ENCODE measurements at places on chromosomes 1 and 21.

GRCh38 chr1:15083578-15083977, 70.0 kb upstream of the TMEM51 start:
- DNase-seq = no peak

GRCh38 chr1:56639211-56639610, 5.9 kb upstream of the PRKAA2 start:
- DNase-seq = no peak

DNA sequence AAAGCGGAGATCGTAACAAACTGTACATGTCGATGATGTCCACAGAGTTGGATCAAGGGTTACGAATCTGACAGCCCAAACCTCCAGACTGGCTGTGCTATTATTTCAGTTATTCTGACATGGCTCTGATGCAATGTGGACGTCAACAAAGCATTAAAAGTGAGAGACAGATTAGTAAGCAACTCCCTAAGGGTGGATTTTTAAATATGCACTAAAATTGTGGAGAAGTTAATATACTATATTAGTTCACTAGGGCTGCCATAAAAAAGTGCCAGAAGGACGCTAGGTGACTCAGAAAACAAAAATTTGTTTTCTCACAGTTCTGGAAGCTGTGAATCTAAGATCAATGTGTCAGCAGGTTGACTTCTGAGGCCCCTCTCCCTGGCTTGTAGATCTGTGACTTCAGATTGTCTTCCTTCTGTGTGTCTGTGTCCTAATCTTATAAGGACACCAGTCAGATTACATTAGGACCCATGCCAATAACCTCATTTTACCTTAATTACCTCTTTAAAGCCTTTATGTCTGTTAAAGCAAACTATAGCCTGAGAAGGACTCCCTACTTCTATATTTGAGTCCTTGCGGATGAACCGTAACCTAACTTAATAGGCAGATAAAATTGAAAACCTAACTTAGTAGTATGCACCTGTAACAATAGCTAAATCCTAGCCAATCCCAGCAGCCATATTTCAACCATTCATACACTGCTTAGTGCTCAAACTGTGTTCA, 66.0 kb upstream of the BACH1 start:
- DNase-seq = no peak

- DNase-seq = no peak
Observed at GRCh38 chr1:219085082-219085481, 88.6 kb upstream of the LYPLAL1 start.

GRCh38 chr1:166164995-166165660, 1.7 kb downstream of the FAM78B start:
- DNase-seq = peak; percentile 71

DNA sequence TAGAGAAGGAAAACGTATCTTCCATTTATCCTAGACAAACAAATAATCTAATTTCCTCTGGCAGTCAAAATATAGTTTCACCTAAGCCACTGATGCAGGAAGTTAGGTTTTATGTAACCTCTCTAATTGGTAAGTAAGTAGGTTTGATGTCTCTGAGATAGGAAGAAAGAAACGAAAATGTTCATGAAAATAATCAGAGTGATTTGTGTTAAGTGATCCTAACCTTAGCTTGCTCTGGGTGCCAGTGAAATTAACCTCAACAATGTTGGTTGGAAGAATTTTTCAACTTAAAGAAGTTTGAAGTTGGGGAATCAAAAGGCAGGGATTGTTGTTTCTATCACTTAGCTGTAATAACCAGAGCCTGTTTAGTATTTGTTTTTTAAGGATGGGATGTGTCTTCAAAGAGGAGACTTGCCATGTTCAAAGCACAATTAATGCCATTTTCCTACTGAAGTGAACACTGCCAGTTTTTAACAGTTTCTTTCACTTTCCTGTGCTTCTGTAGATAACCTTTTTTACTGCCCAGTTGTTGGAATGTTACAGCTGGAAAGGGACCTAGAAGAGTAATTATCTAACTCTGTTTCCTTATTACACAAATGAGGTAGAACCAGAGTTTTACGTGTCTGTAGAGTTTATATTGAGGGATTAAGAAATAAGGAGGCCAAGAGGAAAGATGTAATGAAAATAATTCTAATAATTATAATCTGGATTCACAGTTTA, 18.4 kb downstream of the HIPK1 start:
- no peak for DNase-seq

GRCh38 chr1:18142969-18143368, 35.4 kb downstream of the IGSF21 start:
- no peak for DNase-seq

- no peak for DNase-seq
Observed at GRCh38 chr1:178277793-178278530, 184.1 kb downstream of the RASAL2 start.

DNA sequence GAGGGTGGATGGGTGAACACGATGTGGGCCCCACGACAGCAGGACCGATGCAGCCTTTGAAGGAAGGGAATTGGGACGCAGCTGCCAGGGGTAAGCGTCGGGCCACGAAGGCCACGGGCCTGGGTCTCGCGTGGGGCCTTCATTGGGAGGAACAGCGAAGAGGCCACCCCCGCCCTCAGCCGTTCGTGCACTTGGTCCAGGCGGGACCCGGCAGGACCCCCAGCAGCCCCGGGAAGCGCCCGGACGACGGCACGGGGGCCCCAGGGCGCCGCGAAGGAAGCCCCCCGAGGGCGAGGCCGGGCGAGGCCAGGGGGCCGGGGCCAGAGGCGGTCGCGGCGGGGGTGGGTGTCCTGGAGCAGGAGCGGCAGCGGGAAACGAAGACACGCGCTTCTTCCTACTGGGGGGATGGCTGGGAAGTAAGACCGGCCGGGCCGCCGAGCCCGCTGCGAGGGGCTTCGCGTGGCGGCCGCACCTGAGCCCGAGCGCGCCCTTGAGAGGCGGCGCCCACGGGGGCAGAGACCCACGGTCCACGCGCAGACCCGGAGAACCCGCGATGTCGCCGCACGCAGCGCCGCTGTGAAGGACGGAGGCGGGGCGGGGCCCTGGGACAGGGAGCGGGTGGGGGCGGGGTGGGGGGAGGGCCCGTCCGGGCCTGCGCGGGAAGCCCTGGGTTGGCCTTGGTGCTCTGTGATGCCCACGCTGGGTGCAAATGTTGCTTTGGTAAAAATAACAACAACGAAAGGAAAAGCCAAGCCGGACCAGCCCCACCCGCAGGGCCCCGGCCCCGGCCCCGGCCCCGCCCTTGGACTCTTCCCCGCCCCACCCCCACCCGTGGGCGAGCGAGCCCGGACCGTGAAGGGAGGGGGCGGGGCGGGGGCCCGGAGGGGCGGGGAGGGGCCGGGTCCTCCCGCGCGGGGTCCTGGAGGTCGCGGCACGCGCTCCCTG, 56.0 kb upstream of the ADARB1 start:
- DNase-seq = no peak

DNA sequence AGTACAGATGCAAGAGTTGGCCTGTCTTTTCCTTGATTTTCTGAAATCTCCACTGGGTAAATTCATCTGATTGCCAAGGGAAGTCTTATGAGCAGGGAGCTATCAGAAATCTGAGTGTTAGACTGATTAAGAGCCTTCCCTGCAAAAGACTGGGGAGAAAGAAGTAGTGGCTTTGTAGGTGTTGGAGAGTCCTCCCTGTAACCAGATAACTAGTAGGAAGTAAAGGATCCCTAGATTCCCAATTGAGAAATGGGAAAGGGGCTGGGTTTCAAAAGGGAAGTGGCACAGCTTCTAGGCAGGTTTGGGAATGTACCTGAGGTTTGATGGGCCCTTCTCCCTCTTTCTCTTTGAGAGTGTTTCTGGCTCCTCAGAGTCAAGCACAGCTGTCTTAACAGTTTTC, 2.1 kb downstream of the TLCD4 start:
- DNase-seq = no peak

DNA sequence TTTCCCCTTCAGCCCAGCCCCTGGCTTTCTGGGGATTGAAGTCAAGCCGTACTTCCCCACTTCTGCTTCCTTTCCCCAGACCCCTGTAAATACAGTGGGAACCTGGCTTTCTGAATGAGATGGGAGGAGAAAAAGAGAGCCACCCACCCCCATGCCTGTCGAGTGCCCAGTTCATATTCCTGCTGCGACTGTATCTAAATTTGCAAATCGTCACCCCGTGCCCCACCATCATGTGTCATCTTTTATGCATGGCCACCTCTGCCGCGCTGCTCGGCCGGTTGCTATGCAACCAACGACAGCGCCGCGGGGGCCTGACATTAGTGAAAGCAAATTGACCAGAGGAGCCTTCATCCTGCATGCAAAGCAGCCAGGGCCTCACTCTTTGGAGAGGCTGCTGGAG, 143.0 kb downstream of the ELAVL4 start:
- DNase-seq = peak; percentile 68

DNA sequence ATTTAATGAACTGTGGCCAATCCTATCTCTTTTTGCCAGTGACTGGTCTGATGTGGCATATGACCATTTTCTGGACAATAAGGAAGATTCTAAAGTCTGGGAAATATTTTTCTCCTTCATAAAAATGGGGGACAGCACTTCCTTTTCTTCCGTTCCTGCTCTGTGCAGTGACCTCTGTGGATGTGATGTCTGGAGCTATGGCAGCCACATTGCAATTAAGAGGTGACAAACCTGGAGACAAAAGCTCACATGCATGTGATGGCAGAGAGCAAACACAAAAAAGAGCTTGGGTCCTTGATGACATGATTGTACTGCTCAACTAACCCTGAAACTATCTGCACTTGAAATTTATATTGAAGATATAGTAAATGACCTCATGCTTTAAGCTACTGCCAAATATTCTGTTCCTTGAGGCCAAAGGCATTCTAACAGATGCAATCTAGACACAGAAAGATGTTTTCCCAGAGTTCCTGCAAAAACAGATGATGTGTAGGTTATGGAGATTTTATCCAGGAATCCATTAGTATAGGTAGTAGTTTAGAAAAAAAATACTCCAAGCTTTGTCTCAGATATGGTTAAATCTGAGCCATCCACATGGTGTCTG, 2.2 kb upstream of the MAGI3 start:
- DNase-seq = no peak

GRCh38 chr1:169059421-169059820, 47.1 kb upstream of the ATP1B1 start:
- no peak for DNase-seq

- DNase-seq = no peak
Observed at GRCh38 chr1:87449348-87449963, 120.8 kb downstream of the LMO4 start.

GRCh38 chr1:21680918-21681317, 11.8 kb upstream of the RAP1GAP start:
- DNase-seq = no peak

- no peak for DNase-seq
Observed at GRCh38 chr21:36747041-36747814, 48.3 kb downstream of the SIM2 start.

- no peak for DNase-seq
Observed at GRCh38 chr1:6506210-6507036, 15.0 kb upstream of the PLEKHG5 start.

DNA sequence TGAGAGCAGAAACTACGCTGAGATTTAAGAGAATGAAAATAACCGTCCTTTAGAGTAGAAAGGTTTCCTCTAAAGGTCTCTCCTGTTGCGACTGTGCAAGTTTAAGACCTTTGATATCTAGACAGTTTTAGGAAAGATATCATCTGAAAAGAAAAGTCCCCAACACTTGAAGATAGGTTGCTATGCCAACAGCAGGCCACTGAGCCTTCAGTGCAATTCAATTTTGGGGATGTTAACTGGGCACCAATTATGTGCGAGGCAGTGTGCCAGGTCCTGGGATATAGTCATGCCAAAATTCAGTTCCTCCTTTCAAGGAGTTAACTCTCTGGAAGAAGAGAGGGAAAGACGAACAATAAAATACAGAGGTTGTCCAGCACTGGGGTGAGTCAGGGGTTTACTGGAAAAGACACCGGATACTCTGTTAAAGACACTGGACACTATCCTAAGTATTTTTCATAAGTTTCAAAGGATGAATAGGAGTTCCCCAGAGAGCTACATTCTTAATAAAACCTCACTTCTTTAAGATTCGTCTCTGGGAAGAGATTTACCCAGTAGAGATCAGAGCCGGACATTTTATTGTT, 25.5 kb upstream of the ZNF281 start:
- no peak for DNase-seq

DNA sequence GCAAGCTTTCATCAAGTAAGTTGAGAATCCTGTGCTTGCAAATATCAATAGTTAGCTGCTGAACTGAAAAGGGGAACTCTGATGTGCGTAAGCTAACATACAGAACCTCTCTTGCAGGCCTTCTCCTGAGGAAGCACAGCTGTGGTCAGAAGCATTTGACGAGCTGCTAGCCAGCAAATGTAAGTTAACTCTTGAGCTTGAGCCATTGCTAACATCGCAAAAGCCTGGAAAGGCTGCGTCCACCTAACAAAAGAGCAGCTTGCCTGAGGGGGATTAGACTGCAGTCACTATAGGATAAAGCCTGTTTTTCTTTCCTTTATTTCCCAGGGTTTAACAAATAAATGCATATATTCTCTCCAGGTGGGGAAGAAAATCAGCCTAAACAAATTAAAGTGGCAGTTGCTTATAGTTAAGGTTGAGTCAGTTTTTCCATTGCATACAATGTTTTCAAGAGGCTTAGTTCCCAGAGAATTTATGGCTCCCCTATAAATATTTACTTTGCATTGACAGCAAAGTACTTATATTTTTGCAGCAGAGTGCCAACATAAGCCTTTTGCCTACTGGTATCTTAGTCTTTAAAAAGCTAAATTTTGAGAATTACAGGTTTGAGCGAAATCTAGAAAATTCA, 1.5 kb downstream of the RGS2 start:
- no peak for DNase-seq

GRCh38 chr1:205380882-205381281, 24.2 kb upstream of the KLHDC8A start:
- no peak for DNase-seq

DNA sequence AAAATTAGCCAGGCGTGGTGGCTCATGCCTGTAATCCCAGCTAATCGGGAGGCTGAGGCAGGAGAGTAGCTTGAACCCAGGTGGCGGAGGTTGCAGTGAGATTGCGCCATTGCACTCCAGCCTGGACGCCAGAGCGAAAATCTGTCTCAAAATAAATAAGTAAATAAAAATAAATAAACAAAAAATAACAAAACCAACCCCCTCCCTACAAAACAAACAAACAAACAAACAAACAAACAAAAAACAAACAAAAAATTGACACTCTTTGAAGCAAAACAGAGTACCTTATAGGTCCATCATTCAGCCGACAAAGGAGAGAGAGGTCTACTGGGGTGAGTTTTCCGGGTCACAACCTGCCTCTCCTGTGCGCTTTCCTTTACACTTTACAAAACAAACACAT, 5.4 kb upstream of the KDF1 start:
- DNase-seq = no peak

- no peak for DNase-seq
Observed at GRCh38 chr1:206967096-206967849, 3.0 kb downstream of the FCAMR start.

DNA sequence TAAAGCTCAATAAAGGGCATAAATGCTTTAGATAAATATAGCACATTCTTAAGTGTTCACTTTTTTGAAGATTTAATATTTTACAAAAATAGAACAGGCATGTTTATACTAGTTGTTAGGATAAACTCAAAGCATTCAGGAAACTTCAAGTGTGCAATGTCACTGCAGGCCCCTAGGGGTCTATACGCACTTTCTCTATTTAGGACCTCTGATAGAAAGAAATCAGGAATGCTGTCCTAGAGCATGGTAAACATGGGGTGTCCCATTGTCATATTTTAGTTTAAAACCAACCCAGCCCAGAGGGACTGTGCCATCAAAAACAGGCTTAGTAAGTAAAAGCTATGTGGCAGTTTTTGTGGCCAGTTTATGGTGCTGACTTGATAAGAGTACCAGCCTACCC, 102.2 kb downstream of the BARHL2 start:
- DNase-seq = no peak

GRCh38 chr1:162166917-162167615, 97.6 kb downstream of the NOS1AP start:
- no peak for DNase-seq

- peak; percentile 22 for DNase-seq
Observed at GRCh38 chr1:40409467-40409866, 35.9 kb downstream of the SMAP2 start.

Measured in NT2/D1 (cell line).